ENCODE measurements at places on chromosomes 1 and 21.

DNA sequence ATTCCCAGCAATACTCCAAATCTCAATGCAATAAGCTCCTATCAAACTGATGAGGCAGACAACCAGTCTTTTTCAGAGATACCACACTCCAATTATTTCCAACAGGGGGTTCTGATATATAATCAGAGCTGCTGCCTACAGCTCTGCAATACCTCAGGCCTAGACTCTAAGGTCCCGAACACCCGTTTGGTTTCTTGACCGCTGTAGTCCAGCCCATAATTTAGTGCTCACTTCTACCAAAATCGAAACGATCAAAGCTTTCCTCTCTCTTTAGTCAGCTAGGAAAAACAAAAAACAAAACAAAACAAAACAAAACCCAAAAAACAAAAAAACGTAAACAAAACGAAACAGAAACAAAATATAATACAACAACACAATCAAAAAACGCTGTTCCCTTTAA, 453.0 kb downstream of the NEGR1 start:
- DNase-seq = no peak

- no peak for DNase-seq
Observed at GRCh38 chr1:115933625-115934024, 42.7 kb upstream of the SLC22A15 start.

- DNase-seq = no peak
Observed at GRCh38 chr1:179305450-179305849, 11.9 kb downstream of the SOAT1 start.

DNA sequence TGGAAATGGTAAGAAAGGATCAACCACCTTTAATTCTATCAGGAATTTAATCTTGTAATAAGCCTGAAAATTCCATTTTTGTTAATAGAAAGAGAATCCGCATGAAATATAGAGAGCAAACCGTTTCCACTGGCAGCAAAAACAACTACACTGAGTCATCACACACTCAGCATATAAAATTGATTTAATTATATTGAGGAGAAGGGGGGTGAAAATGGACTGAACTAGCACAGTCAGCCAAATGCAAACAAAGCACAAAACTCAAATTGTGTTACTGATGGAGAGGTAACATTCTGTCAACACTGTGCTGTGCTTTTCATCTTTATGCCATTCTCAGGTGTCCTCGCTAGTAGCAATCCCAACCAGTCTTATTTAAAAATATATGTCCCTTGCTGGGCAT, 1583.9 kb downstream of the MRPL39 start:
- DNase-seq = no peak

DNA sequence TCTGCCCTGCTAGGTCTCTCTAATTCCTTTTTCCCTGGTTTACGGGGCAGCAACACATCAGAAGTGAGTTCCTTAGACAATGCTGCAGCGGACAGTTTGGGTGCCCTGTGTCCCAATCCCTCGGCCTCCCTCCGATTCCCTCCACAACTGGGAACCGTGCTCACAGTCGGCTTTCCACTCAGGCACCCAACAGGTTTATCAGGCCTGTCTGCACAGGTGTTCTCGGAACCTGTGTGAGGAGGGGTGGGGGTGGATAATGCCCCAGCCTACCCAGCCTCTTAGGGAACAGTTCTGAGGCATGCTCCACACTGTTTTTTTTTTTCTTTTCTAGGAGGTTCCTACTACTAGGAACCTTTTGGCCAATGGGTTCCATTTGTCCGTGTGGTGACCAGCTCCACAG, 131.2 kb downstream of the DISC1 start:
- DNase-seq = no peak

Data from LHCN-M2 (cell line).